ENCODE measurements at places on chromosomes 12 and 14.

GRCh38 chr14:37819155-37820015 lies 224.0 kb downstream of the TTC6 start:
- DNase-seq, result no peak

- DNase-seq, result no peak
Measured at GRCh38 chr12:85872497-85873091, 1.5 kb upstream of the NTS start.

- no peak for DNase-seq
Measured at GRCh38 chr12:58711974-58712373, 208.3 kb downstream of the LRIG3 start.

GRCh38 chr12:101777978-101778377 lies 38.7 kb upstream of the SYCP3 start:
- DNase-seq, result no peak
